NCI-H345 (cell line): ENCODE measurements at places on chromosomes 1 and 21.

GRCh38 chr1:232883992-232884661 lies 66.3 kb upstream of the NTPCR start:
- DNase-seq, result no peak

DNA sequence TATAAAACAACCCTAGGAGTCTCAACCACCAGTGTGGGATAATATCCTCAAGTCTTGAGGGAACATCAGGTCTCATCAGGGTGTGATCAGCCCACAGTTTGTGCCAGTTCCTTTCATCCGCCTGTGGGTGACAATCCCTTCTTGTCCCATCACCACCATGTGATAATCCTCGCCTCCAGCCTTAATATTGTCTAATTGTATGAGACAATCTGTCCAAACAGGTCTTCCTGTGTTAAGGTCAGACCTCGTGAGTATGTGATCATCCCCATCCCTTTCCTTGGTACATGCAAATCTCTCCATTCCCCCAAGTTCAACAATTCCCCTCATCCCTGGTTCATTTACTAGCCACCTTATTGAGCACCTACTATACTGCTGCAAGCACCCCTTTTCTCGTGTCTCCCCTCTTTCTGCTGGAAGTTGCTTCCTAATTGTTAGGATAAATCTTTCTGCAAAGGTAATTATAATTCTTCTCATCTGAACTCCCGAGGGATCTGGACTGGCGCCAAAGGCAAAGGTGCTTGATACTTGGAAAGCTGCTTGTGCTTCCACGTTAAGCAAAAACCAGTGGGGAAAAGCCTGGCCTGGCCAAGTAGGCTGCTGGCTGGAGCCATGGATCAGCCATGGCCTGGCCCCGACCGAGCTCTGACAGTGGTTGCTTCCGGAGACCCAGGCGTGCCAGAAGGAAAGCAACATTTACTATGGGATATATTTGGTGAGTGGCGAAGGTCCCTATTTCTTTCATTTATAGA lies 92.5 kb downstream of the RNF220 start:
- DNase-seq, result no peak

DNA sequence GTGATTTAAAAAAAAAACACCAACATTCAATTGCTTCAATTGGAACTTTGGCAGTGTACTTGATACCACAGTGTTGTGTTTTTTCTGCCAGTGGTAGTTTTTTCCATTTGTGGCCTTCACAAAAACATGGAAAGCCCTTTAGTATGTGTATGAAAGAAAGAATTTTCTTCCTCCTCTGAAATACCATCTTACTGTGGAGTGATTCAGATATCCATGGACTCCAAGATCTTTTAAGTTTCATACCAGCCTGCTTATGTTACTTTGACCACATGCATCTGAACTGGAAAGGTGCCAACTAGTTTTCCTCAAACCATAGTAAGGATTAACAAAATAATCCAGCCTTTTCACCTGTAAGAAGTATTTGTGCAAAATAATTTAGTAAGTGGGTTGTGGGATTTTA lies 3.4 kb downstream of the PPP2R5A start:
- no peak for DNase-seq

GRCh38 chr1:221829327-221830015 lies 87.6 kb upstream of the DUSP10 start:
- no peak for DNase-seq

GRCh38 chr1:94218332-94218731 lies 19.1 kb downstream of the ARHGAP29 start:
- DNase-seq, result no peak

- no peak for DNase-seq
Measured at GRCh38 chr1:241357366-241358340, 648 bp upstream of the RGS7 start.

DNA sequence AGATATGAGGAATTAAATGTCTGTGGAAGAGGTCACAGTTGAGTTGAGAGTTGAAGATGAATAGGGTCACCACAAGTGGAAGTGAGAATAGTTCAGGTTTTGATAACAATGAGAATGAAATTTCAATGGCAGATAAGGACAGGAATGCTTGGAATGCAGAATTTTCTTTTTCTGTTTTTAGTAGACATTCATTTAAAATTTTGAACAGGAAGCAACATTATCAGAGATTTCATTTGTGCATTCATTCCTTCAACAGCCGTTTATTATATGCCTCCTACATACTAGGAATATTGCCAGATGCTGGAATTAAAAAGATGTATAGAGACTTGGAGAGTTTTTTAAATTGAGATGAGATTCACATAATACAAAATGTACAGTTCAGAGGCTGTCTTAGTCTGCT lies 126.8 kb downstream of the ITSN1 start:
- no peak for DNase-seq

DNA sequence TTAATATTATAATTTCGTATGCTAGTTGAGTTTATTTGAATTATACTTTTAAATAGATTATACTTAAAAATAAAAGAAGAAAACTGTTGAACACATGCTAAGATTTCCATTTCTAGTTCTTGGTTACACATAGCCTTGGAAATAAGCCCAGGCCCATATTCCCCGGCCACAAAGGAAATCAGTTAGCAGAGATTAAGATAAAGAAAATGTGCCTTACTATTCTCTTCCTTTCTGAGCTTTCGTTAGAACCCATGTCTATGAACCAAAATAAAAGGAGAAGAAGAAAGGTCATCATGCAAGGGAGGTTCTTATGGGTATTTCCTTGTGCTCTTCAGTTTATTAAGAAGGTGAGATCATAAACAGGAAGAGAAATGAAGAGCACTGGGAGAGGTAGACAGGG lies 32.3 kb upstream of the CRP start:
- DNase-seq, result no peak

DNA sequence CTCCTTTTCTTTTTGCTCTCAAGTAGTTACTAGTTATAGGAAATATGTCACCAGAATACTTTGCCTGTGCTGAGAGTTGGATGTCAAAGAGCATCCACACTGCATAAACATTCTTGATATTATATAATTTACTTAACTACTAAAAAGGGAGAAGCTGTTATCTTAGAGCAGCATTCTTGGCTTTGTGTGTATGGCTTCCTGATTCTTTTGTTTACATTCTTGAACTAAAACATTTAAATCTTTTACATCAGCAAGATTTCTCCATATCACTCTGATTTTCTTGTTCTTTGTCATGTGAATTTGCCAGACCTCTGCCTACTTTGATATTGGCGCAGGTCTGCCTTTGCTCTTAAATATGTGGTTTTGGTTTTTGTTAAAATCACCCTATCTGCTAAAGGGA lies 48.8 kb downstream of the SUCO start:
- no peak for DNase-seq

- no peak for DNase-seq
Measured at GRCh38 chr1:100456880-100457279, 81.1 kb upstream of the GPR88 start.

- no peak for DNase-seq
Measured at GRCh38 chr1:90386899-90387720, 330.0 kb downstream of the BARHL2 start.

- no peak for DNase-seq
Measured at GRCh38 chr1:18324246-18324645, 156.5 kb upstream of the KLHDC7A start.

GRCh38 chr1:204130981-204131892 lies 20.6 kb downstream of the ETNK2 start:
- DNase-seq, result no peak

DNA sequence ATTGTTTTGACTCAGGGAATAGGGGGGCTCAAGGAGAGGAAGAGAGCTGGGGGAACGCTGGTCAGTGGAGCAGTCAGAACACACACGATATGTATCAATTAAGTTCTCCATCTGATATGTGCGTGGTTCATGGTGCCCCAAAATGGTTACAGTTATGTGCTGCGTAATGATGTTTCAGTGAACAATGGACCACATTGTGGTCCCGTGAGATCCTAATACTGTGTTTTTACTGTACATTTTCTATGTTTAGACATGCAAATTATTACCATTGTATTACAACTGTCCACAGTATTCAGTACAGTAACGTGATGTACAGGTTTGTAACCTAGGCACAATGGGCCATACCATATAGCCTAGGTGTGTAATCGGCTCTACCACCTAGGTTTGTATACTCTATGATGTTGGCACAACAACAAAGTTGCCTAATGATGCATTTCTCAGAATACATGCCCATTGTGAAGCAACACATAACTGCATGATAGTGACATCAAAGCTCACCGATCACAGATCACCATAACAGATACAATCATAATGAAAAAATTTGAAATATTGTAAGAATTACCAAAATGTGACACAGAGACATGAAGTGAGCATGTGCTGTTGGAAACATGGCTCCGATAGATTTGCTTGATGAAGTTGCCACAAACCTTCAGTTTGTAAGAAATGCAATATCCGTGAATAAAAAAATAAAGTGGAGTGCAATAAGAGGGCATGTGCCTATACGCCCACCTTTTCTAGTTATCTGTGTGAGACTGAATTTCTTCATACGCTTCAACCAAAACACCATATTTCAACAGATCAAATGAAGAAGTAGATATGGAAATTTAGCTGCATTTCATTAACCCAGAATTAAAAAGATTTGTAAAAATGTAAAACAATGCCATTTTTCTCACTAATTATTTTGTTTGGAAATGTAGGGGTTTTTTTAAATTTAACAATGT lies 14.8 kb upstream of the TMEM54 start:
- DNase-seq, result no peak

GRCh38 chr21:34809822-34810221 lies 141.0 kb downstream of the CLIC6 start:
- no peak for DNase-seq

DNA sequence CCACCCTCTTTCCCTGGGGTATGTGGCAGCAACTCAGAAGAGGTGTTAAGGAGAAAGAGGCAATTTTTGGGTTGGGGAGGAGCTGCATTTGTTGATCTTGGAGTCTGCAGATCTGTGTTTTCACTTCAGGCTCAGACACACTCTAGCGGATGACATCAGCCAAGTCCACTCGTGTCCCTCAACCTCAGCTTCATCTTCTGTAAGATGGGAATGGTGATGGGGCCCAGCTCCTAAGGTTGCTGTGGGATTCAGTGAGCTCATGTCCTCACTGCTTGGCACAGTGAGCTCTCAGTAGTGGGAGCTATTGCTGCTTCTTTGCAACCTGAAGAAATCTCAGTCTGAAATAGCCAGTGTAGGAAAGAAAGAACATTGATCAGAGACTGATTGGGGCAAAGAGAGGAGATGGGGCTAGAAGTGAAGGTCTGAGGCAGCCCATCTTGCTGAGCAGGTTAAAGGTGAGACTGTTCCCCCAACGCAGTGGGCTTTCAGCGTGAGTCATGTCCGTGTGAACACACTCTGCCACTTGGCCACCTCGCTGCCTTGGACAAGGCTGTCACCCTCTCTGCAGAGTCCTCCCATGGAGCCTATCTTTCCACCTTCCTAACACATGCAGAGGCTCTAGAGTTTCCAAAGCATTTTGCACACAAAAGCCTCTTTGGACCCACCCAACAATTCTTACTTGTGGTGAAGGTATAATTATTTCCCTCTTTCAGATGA lies 56.0 kb upstream of the CITED4 start:
- DNase-seq, result no peak

GRCh38 chr21:38807441-38807871 lies 1.7 kb downstream of the ETS2 start:
- DNase-seq, result peak; percentile 36

- no peak for DNase-seq
Measured at GRCh38 chr1:72375226-72375625, 92.9 kb upstream of the NEGR1 start.

DNA sequence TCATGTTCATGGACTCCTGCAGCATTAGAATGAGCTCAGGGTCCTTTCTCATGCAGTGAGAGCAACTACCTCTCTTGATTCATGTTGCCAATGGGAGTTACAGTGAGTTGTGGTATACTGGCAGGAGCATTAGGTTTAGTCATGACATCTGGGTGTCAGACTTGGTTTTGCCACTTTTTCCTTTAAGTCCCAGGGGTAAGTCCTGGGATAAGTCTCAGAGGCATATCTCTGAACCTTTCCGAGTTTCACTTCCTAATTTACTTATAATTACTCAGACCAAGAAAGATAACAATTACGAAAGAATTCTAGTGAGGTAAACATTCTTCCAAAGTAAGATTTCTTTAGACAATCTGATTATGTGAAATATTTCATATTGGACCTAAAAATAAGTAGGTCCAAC lies 606.0 kb downstream of the SMYD3 start:
- no peak for DNase-seq

GRCh38 chr1:27974417-27974781 lies 14.6 kb downstream of the XKR8 start:
- no peak for DNase-seq

DNA sequence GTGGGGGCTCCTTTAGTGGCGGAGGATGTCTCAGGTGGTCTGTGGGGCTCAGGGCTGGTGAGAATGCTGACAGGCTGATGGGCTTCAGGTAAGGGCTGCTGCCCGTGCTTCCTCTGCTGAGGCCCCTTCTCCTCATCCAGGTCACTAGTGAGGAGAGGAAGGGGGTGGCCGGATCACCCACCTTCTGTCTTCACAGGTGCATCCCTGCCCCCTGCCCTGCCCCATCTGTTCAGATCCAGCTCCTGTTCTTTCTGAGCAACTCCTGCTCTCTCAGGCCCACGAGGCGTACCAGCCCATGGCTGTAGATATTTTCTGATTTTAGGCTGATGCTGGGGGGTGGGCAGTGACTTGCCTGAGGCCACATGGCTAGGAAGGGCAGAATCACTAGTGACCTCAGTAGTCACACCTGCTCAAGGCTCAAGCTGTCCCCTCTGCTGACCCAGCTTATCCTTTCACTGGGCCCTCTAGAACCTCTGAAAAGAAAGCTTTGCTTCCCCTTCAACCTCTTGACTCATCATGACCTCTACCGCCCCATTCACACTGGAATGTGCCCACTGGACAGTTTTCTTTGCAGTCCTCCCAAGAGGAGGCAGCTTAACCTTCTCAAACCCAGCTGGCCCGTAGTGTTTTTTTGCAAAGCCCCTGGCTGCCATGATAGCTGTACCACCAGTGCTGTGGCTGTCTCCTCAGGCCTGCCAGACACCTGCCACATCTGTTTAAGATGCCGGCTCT lies 14.8 kb downstream of the DCST2 start:
- DNase-seq, result no peak

DNA sequence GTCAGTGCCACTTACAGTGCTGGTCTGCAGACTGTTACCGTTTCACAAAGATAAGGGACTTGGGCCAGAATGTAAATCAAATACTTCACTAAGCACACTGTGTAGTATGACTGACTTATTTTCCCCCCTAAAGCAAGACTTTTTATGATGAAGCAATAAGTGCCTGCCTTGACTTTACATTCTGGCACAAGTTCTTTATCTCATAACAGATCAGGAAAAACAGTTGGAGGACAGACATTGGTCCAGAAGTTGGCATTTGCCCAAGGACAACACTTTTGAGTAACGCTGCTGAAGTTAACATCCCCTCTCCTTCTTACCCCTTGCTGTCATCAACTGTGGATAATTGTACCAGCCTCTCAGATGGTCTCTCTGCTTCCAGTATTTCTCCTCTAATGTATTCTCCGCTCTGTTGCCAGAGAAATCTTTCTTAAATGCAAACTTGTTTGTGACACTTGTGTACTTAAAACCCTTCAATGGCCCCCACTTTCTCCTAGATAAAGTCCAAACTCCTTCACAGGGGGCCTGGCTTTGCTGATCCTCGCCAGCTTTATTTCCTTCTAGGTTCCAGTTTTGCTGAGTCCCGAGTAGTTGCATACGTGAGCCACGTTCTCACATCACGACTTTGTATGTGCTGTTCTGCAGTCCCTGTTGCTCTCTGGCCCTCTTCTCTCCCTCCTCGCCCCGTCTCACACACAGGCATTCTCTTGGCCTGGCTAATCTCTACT lies 45.7 kb downstream of the S1PR1 start:
- DNase-seq, result no peak
